ENCODE measurements at places on chromosomes 2 and 18.

DNA sequence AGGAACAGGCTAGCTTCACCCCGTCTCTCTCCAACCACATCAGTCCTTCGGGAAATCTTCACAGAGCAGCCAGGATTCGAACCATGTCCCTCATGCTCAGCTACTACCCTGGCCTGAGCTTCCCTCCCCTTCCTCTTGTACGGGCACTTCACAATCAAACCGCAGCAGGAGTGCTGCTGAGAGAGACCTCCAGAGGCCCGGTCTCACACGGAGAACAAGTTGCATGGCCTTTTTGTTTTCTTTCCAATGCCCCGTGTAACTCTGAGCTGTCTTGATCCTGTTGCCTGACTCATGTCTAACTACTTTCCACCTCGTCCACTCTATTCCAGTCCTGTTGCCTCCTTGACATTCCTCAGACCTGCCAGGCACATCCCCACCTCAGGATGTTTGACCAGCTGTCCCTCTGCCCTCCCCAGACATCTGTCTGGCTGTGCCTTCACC, 25.4 kb downstream of the FBLN7 start:
- DNase-seq: no peak

DNA sequence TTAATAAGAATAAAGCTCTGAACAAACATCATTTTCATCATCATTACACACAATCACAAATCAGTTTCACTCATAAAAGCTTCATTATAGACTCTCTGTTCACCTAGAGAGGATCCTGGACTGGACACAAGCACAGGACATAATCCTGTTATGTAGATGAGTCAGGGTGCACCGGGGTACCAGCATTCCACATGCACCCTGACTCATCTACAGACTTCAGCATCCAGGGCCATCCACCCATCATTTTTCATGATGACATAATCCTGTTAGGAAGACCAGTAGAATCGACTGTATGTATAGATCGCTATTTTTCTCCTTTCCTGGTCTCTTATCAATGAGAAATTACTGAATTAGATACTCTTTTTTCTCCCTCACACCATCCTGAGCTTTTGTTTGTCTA, 73.7 kb upstream of the PIK3C3 start:
- DNase-seq: peak; percentile 26

DNA sequence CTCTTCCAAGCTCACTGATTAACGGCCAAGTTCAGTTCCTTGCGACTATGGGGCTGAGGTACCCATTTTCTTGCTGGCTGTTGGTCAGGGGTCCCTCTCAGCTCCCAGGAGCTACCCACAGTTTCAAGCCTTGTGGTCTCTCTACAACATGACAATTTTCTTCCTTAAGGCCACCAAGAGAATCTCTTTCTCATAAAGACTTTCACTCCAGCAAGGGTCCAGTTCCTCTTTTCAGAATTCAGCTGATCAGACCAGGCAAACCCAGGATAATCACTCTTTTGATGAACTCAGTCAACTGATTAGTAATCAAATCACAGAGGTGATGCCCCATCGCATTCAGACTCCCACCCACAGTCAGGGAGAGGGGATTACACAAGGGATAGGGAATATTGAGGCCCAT, 129.7 kb downstream of the IRS1 start:
- DNase-seq: no peak

GRCh38 chr2:47076586-47077441, 78.3 kb downstream of the STPG4 start:
- DNase-seq: peak; percentile 94

GRCh38 chr2:203407496-203407895, 79.3 kb downstream of the ABI2 start:
- DNase-seq: no peak

DNA sequence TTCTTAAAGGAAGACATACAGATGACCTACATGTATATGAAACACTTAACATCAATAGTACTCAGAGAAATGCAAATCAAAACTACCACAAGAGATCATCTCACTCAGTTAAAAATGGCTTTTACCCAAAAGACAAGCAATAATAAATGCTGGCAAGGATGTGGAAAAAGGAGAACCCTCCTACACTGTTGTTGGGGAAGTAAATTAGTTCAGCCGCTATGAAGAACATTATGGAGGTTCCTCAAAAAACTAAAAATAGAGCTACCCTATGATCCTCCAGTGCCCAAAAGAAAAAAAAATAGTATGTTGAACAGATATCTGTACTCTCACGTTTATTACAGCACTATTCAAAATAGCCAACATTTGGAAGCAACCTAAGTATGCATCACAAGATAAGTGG, 1579.4 kb upstream of the TMEFF2 start:
- no peak for DNase-seq

- no peak for DNase-seq
Measured at GRCh38 chr2:54569745-54570301, 113.7 kb downstream of the SPTBN1 start.

- no peak for DNase-seq
Measured at GRCh38 chr2:133812826-133813617, 244.8 kb upstream of the NCKAP5 start.

GRCh38 chr2:55118643-55119083, 68.4 kb upstream of the RTN4 start:
- DNase-seq: no peak

GRCh38 chr2:99697811-99698568, 208.2 kb upstream of the REV1 start:
- DNase-seq: peak; percentile 83

GRCh38 chr2:117960231-117960630, 53.6 kb downstream of the CCDC93 start:
- no peak for DNase-seq

- DNase-seq: no peak
Measured at GRCh38 chr2:6994536-6995128, 77.4 kb downstream of the RNF144A start.

- DNase-seq: no peak
Measured at GRCh38 chr2:233262562-233262961, 11.1 kb downstream of the ATG16L1 start.

- no peak for DNase-seq
Measured at GRCh38 chr2:68687018-68687417, 43.6 kb downstream of the PROKR1 start.

- no peak for DNase-seq
Measured at GRCh38 chr2:28083476-28083875, 192.9 kb downstream of the BABAM2 start.

GRCh38 chr2:23536326-23536725, 151.3 kb downstream of the KLHL29 start:
- no peak for DNase-seq

Measured in GM03348 (cell line).